ENCODE measurements at places on chromosomes 5 and 9.

- H3K36me3 ChIP-seq = no peaks in the 10 kb centered on the region
- no peak overlapping the region for H3K4me3 ChIP-seq
- peaks cover 9% of the 10 kb centered on the region for H3K4me1 ChIP-seq
- no peaks in the 10 kb centered on the region for H3K27me3 ChIP-seq
Observed at GRCh38 chr5:158898185-158899177, 201.2 kb downstream of the EBF1 start.

DNA sequence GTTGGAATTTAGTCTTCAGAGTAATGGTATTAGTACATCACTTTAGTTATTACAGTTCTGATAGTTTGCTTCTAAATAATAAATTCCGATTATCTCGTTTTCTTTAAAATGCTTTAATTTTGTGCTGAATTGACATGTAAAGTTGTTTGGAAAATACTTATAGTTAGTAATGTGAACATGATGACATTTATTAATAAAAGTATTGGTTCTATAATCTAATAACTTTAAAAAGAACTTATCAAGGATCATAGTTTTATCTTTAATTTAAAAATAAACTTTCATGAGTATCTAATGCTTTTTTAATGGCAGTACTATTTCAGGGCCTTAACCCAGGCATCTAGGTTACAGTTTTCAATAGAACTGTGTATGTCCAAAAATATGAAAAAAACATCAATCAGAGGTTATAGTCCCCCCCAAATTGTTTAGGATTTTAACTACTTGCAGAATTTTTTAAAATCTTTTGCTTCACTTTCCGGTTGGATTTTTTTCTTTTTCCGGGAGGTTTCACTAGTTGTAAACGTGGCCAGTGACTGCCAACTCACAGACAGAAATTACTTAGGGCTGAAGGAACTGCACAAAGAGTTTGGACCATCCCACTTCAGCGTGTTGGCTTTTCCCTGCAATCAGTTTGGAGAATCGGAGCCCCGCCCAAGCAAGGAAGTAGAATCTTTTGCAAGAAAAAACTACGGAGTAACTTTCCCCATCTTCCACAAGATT lies 680 bp downstream of the GPX8 start:
- peaks cover 14% of the 10 kb centered on the region for H3K36me3 ChIP-seq
- peak overlapping the region; percentile 43 for H3K4me3 ChIP-seq
- peak overlapping the region; percentile 76 for H3K27ac ChIP-seq

DNA sequence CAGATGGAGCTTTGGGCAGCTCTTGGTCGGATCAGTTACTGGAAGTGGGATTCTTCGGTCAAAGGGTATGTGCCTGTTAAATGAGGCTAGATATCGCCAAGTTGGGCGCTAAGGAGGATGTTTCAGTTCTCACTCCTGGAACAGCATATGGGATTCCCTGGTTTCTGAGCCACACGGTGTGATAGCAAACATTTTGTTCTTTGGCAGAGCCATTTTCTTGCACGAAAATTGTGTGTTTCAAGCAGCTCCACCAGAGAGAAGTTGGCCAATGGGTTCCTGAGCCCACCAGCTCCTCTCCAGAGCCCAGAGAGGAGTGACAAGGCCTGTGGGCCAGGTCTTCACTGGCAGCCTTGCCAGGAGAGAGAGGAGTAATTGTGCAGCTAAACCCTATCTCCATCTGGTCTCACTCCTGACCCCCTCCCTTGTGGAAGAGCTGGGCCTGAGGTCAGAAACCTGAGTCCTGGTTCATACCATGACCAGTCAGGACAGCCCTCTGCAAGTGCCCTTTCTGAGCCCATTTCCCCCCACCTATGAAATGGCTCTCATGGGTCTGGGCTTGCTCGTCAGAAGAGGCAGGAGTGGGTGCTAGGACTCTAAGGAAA lies 10.7 kb upstream of the SLC6A7 start:
- H3K4me3 ChIP-seq = no peak overlapping the region
- no peaks in the 10 kb centered on the region for H3K36me3 ChIP-seq

- no peak overlapping the region for H3K27ac ChIP-seq
- H3K27me3 ChIP-seq = no peaks in the 10 kb centered on the region
- H3K36me3 ChIP-seq = no peaks in the 10 kb centered on the region
- H3K4me3 ChIP-seq = peak overlapping the region; percentile 40
Observed at GRCh38 chr5:55821731-55822512, 29.2 kb upstream of the IL31RA start.

DNA sequence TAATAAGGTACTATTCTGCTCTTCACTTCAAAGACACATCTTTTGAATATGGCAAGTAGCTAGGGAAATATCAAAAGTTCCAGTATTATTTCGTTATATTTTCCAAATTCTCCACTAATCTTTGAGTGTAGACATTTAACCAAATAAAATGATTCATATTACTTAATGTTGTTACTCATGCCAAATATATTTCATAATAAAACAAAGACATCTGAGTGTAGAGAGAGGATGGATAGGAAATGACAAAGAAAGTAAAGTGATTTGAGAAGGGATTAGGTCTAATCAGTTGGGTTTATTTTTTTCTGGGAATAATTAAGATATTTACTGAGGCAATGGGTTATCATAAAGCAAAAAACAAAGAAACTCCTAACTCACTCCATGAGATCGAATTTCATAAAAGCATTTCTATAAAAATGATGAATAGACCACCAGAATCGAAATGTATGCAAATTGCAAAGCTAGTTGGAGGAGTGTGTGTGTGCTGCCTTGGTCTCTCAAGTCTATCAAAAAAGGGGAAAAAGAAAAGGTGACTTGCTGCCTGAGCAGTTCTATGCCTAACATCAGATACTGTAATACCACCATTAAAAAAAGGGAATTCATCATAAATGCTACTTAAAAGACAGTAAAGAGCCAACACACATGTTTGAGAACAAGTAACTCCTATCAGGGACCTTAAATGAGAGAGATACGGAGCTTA lies 255.5 kb downstream of the PDE4D start:
- no peak overlapping the region for H3K4me3 ChIP-seq
- no peak overlapping the region for H3K27ac ChIP-seq
- H3K27me3 ChIP-seq = no peaks in the 10 kb centered on the region

GRCh38 chr9:91495450-91495849 lies 71.8 kb upstream of the NFIL3 start:
- DNase-seq = no peak
- no peak overlapping the region for H3K27ac ChIP-seq
- no peak overlapping the region for H3K4me3 ChIP-seq
- no peaks in the 10 kb centered on the region for H3K36me3 ChIP-seq
- no peaks in the 10 kb centered on the region for H3K27me3 ChIP-seq
- no peaks in the 10 kb centered on the region for H3K4me1 ChIP-seq

DNA sequence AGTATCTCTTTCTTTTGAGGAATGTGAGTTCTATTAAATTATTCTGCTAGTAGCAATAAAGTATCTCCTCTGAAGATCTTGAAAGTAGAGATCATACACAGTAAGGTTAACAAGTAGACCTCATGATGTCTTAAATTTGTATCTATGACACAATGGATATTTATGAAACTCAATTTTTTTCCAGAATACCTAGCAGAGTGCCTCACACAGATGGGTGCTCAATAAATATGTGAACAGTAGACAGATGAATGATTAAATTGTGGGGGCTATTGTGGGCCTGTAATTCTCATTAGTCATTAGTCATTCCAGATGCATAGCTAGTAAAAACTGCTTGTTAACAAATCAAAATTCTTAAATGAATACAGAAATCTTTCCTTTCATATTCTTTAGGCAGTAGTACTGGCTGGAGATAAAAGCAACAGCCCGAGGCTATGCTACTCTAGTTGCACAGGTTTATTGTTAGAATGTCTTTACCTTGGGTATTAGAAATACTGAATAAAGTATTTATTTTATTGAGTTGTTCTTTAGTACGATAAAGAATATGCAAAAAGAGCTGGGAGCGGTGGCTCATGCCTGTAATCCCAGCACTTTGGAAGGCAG lies 22.0 kb downstream of the CHD1 start:
- no peaks in the 10 kb centered on the region for H3K4me1 ChIP-seq
- no peaks in the 10 kb centered on the region for H3K27me3 ChIP-seq
- no peak overlapping the region for H3K4me3 ChIP-seq
- DNase-seq = no peak

DNA sequence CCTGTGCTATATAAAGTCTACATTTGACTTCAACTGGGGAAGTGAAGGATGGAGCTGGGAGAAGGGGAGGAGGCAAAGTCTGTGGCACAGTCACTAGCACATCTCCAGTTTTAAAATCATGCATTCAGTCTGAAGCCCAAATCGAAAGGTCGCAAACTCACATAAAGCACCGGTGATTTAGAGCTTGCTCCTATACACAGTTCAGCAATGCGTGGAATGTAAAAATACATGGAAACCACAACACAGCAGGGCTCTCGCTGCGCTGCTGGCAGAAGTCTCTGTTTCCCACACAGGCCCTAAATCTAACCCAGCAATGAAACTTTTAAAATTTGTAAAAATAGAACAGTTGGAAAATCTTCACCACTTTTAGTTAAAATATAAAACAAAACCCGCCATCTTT lies 68.2 kb downstream of the EBF1 start:
- peaks cover 30% of the 10 kb centered on the region for H3K4me1 ChIP-seq
- no peaks in the 10 kb centered on the region for H3K36me3 ChIP-seq
- H3K4me3 ChIP-seq = no peak overlapping the region
- no peaks in the 10 kb centered on the region for H3K27me3 ChIP-seq

- DNase-seq = no peak
- no peak overlapping the region for H3K4me3 ChIP-seq
- H3K27me3 ChIP-seq = no peaks in the 10 kb centered on the region
- no peak overlapping the region for H3K27ac ChIP-seq
- peaks cover 11% of the 10 kb centered on the region for H3K4me1 ChIP-seq
Observed at GRCh38 chr5:73494721-73495120, 3.5 kb upstream of the BTF3 start.

DNA sequence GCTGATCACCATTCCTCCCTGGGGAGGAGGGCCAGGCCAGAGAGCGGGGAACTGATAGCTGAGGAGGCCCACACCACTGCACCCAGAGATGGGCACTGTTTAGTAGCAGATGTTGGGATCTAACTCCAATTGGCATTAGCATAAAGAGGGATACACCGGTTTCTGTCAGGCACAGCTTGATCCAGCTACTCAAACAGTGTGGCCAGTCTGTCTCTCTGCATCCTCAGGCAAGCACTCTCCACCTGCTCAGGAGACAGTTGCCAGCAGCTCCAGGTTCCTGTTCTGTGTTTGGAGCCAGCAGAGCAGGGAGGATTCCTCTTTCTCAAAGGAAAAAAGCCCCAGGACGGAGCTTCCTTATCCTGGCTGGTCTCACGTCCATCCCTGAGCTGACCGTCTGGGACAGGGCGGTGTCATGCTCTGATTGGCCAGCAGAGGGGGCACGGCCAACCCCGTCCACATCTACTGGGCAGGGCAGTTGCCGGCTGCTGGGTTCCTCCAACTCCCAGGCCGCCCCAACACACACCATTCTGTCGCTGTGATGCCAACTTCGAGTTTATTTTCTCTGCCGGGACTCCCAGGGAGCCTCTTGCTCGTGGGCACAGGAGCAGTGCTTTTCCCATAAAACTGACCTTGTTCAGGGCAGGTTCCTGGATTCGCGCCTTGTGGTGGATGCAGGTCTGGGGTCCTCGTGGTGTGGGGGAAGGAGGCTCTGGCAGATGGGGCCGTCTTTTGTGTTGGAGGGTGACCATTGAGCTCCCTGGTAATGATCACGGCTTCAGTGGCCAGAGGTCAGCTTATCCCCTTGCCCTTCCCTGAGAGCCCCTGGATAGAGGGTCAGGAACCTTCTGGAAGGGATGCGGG lies 47.9 kb downstream of the COL5A1 start:
- DNase-seq = no peak
- peak overlapping the region; percentile 59 for H3K27ac ChIP-seq
- peaks cover 4% of the 10 kb centered on the region for H3K36me3 ChIP-seq
- no peaks in the 10 kb centered on the region for H3K27me3 ChIP-seq

DNA sequence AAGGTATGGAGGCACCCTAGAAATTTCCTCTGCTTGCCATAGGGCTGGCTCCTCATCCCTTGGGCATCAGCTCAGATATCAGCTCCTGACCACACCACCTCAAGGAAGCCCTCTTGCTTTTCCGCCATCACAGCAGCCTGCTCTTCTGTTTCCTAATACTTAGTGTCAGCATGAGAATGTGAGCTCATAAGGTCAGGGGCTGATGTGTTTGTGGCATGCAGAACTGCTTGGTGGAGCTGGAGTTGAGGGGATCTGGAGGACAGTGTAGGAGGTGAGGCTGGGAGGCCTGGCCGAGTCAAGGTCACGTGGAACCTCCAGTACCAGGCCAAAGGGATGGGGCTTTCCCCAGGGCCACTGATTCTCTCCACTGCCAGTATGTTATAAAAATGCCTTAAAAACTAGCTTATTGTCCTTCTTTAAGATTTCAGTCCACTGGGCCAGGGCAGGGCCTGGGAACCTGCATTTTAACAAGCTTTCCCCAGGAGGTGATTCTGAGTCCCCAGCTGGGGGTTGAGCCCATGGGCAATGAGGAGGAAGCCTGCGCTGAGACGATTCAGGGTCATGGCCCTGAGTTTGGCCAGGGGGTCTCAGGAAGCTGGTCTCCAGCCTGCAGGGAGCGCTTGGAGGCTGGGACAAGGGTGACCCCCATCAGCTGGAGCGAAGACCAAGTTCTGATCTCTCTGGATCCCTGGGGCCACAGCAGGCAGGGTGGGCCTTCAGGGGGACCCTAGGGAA lies 28.6 kb downstream of the DAB2IP start:
- DNase-seq = no peak
- no peaks in the 10 kb centered on the region for H3K27me3 ChIP-seq
- H3K4me1 ChIP-seq = peaks cover 11% of the 10 kb centered on the region
- H3K27ac ChIP-seq = no peak overlapping the region
- no peak overlapping the region for H3K4me3 ChIP-seq

DNA sequence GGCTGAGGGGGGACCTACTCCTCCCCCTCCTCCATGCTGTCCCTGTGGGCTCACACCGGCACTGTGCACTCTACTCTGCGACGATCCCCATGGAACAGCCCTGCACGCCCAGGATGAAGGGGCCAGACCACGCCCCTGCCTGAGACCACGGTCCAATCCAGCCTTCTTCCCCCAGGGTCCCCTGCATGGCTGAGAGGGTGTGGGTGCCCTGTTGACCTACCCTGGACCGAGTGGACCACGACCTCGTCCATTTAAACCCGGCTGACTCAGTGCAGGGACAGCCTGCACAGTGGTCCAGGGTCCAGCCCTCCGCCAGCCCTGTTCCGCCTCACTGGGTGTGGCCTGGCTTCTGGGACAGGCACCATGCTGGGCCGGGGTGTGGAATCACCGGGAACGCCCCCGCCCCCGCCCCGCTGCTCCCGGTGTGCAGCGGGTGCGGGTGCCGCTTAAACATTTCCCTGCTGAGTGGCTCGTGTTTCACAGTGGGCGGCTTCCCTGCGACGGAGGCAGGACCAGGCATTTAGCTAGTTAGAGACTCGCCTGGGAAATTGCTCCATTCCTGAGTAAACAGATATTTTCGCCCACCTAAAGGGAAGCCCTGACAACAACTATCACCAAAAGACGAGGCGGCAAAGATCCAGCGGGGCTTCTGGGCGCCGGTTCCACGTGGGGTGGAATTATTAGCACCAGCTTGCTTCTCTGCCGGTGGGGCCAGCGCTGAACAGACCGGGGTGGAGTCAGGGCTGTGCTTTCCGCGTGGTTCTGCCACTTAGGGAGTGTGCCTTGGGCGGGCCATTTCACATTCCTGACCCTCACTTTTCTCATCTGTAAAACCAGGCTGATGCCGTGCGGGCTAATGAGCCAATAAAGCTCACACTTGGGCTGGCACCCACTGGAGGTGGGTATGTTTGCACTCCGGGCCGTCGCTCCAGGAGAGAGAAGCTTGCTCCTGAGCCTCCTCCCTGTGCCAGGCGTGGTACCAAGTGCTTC lies 22.6 kb downstream of the DBH start:
- H3K27me3 ChIP-seq = no peaks in the 10 kb centered on the region
- H3K27ac ChIP-seq = no peak overlapping the region
- H3K4me1 ChIP-seq = peaks cover 21% of the 10 kb centered on the region
